Erythroblast (primary cell): ENCODE measurements at places on chromosomes 12 and 14.

DNA sequence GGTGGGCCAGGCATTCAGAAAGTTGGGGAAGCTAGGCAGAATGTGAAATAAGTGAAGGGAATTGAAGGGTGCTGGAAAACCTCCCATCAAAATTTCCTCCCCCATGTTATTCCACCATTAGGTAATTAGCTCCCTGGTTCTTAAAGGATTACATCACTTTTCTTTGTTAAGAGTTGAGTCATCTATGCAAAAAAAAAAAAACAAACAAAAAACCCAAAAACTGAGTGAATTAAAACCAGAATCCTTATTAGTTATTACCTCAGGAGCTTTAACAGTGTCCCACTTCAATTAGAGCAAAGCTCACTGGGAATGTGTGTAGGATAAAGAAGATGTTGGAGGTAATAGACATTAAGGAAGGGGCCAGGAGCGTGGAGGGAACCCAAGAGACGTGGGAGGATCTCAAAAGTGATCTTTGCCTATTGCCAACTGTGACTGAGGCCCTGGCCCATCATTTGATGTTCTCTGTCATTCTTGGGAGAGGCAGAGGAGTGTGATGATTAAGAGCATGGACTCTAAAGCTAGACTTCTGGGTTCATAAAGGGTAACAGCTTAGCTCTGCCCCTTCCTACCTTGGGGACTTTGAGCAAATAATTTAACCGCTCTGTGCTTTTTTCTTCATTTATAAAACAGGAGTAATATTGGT is 364.7 kb downstream of the APAF1 start:
- no peak for DNase-seq

DNA sequence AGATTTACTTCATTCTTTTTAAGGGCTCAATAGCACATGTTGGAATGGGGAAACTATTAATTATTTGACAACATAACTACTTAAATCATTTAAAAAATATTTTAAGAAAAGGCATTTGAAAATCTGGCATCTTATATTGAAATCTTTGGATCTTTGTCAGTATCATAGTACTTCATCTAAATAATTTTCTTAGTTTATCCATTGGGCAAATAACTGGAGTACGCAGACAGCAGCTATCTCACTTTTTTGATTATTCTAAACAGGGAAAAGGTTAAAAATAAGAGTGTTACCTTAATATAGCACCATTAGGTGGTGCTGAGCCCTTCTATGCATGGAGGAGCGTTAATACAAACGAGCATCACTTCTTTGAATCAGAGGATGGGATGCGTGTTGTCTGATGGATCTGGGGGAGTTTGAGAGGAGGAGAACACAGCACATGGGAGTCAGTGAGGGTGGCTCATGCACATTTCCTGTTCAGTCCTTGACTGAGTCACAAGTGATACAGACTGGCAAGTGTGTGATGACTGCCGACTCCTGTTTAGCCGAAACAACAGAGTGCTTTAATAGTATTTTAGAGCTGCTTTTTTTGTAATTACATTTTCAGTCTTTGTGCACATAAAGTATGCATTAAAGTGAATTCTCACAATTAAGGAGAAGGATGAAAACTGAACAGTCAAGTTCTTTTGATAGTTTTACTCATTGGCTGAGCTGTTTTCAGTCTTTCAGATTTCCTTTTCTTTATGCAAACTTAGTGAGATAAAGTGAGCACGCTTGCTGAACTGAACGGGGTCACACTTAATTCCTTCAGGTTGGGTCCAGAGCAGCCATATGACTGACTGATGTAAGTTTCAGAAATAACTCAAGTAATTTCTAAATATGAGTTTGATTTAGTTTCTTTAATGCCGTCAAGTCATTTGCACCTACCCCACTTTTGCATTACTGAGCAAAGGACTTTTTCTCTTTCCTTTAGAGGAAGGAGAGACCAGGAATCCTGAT is 92.7 kb downstream of the DIP2B start:
- peak; percentile 38 for DNase-seq

DNA sequence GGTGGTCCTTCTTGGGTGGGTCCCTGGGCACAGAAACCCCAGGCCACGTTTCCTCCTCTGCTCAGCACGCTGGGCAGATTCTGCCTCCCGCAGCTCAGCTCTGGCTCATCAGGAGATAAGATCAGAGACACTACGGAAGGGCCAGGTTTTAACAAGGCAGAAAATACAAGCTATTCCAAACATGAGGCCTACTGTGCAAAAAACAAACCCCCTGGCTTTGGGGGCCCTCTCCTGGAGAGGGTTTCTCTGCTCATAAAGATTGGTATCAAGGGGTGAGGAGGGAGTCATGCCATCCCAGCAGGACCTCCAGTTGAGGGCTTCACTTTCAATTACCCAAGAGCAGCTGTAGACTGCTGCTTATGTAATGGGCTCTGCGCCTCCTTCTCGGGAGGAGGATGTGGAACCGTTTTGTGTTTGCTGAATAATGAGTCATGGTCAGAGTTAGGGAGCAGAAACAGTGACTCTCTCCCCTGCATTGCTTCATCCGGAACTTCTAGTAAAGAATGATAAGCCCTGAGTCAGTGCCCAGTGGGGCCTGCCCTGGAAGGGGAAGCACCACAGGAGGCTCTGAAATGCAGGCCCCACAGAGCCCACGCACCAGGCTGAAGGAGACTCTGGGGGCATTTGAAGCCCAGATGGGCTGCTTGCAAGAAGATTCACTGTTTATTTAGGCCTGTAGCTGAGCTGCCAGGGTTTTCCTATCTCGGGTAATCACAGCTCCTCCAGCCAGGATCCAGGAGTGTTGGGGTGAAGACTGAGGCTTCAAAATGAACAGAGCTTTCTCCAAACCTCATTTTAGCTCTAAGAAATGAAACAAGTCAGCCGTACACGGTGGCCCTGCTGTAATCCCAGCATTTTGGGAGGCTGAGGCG is 79.3 kb downstream of the SSPN start:
- peak; percentile 44 for DNase-seq

- DNase-seq, result no peak
These were observed 44.0 kb upstream of the CSRP2 start for GRCh38 chr12:76922866-76923265.

DNA sequence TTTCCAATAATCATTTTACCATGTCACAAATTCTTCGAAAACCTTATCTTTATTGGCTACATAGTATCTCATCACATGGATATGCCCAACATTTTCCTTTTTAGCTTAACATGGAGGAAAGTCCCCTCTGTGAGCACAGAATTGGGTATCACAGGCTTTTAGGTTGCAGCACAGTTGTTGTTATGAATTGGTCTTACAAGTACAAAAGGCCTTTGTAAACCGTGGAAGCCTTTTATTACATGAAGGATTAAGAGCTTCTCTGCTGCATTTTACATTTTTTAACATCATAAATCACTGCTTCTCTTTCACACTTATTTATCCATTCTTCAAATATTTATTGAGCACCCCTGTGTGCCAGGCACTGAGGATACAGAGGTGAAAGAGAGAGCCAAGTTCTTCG is 26.2 kb downstream of the UBE3B start:
- DNase-seq, result no peak

GRCh38 chr12:16523284-16523950 is 82.5 kb downstream of the LMO3 start:
- DNase-seq, result no peak

DNA sequence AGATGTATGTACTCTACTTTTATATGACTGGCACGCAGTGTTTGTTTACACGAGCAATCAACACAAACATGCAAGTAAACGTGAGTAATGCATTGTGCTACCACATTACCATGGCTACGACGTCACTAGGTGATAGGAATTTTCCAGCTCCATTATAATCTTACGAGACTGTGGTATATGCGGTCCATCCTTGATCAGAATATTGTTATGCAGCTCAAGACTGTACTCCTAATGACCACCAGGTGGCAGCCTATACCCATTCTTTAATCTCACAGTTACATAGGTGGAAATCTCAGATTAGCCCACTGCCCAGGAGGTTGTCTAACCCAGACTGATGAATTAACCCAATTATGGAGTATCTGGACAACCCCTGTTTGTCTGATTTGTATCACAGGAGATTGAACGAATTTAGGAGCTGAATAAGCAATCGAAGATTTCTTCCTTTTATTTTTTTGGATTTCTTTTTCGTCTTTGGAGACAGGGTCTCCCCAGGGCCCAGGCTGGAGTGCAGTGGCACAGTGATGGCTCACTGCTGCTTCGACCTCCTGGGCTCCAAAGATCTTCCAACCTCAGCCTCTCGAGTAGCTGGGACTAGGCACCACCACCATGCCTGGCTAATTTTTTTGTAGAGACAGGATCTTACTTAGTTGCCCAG is 8.7 kb upstream of the TESPA1 start:
- peak; percentile 76 for DNase-seq

DNA sequence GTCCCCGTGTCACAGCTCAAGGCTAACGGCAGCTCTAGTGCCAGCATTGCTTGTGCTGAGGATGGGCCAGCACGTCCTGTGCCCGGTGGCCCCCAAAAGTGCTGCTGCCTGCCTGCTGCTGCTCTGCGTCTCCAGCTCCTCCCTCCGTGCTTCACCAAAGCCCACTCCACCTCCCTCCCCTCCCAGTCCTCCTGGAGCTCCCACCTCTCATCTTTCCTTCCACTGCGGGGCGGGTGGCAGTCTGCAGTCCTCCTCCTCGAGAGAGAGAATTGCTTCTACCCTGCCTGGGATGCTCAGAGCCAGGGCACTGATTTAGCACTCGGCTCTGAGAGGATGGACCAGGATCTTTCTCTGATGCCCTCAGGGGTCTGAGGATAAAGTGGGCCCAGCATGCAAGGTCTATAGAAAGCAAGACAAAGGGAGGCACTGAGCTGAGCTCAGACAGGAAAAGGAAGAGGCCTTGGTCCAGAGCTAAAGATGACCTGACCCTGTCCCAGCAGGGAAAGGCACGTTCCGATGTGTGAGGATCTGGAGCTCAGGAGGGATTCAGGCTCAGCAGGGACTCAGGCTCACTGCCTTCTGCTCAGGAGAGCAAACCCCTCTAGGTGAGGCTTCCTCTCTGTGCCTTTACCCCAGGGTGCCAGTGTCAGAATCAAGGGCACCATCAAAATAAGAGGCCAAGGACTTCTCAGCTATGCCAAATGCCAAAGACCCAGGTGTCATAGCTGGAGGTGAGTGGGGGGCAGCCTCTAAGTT is 113.1 kb upstream of the FKBP4 start:
- DNase-seq, result no peak

DNA sequence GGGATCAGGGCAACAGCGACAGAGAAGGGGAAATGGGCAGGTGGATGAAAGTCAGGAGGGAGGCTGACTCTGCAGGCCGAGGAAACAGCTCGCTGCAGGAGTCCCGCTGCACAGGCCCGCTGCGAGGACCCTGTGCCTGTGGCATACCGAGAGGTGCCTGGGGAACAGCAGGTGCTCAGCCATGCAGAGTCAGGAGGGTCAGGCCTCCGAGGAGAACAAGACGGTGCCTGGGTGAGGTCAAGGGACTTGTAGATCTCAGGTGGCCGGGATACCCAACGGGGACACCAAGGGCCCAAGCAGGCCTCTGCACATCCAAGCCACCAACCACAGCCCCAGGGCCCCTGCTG is 67.5 kb downstream of the NCOR2 start:
- DNase-seq, result no peak

DNA sequence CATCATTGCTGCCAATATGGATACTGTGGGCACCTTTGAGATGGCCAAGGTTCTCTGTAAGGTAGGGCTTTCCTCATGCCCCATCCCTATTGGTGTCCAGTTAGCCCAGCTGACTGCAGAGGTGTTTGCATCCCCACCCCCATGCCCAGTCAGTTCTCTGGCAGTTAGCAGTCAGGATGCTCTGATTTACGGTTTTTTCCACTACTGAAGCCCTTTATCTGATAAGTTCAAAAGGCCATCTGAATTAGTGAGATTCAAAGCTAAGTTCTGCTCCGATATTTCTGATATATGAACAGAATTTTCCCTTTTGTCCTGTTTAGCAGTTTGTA is 773 bp downstream of the GMPR2 start:
- peak; percentile 35 for DNase-seq

DNA sequence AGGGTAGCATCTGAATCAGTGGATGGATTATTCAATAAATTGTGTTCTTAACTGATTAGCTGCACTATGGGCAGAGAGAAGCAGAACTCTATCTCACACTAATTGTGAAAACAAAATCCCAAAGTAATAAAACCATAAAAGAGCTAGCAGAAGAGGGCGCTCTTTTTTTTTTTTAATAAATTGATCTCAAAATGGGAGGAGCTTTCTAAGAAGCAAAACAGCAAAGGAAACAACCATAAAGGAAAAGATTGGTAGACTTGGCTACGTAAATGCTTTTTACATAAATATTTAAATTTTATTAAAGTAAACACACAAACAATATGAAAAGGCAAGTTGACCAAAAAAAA is 1.5 kb upstream of the TM7SF3 start:
- peak; percentile 61 for DNase-seq

DNA sequence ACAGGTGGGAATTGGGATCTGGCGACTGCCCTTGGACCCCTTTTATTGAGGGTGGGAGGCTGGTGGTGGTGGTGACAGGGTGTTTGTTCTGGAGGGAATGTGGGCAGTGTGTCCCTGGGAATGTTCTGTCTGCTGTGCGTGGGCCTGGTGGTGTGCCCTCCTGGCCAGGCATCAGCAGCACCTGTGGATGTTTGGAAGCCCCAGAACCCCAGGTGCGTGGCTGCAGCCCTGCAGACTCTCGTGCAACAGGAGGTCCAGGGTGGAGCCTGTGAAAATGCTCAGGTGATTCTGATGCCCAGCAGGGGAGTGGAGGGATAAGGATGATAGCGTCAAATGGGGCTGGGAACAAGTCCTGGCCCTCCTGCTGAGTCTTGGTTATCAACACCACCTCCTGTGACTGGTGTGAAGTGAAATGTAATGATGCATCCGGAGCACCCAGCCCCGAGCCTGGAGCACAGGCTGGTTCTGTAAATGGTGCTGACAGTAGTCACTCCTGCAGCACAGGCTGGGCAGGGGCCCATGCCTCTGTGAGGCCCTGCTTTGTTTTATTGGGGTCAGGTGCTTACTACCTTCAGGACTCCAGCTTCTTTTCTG is 176.6 kb downstream of the TSPAN9 start:
- no peak for DNase-seq

- no peak for DNase-seq
These were observed 16.5 kb downstream of the PUS7L start for GRCh38 chr12:43742106-43742505.

- DNase-seq, result no peak
These were observed 154.5 kb downstream of the PHLDA1 start for GRCh38 chr12:75876832-75877762.

DNA sequence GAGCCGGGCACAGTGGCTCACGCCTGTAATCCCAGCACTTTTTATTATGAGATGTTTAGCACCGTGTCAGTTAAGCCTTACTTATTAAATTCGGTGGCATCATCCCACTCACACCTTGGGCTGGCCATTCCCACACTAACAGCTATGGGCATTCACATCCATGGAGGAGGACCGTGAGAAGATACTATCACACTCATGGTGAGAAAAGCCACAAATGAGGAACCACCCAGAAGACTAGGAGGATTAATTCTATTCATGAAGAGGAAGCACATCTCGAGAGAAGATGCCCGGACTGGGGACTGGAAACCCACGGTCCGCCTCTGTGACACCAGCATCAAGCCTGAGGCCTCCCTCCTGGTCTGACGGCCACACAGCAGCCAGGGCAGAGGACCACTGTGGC is 4.9 kb downstream of the CDC42BPB start:
- no peak for DNase-seq

- peak; percentile 49 for DNase-seq
These were observed 56.3 kb downstream of the PLXNC1 start for GRCh38 chr12:94204499-94205247.

GRCh38 chr14:28344381-28344780 is 422.2 kb upstream of the FOXG1 start:
- no peak for DNase-seq
